ENCODE measurements at places on chromosomes 5 and 9.
A peak's percentile ranks its signal among the peaks of the same experiment; 100 is the strongest.

DNA sequence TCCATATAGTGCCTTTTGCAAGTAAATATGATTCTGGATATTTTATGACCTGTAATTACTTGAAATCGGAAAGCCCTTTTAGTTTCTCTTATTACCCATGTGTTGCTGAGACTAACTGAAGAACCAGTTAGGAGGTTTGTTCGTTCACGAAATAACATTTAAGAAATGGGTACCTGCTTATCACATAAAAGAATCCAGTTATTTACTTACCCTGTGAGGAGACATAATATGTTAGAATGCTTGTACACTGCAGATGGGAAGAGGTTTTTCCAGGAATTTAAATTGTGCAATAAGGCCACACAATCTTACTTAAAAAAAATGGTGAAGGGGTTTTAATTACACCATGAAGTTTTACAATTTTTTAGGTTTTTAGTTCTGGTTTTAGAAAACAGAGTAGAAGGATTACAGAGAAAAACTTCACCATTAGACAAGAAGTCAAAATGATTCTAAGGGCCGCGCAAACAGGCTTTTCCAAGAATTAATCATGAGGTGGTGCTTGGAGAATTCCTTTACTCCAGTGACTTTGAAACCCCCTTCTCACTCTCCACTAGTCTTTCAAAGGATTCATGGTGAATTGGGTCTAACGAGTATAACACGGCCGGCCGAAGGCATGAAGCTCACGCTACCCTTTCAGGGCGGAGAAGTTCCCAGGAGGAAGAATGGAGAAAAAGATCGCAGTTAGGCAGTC is 1.1 kb upstream of the PTGER4 start:
- no peak for ATAC-seq

DNA sequence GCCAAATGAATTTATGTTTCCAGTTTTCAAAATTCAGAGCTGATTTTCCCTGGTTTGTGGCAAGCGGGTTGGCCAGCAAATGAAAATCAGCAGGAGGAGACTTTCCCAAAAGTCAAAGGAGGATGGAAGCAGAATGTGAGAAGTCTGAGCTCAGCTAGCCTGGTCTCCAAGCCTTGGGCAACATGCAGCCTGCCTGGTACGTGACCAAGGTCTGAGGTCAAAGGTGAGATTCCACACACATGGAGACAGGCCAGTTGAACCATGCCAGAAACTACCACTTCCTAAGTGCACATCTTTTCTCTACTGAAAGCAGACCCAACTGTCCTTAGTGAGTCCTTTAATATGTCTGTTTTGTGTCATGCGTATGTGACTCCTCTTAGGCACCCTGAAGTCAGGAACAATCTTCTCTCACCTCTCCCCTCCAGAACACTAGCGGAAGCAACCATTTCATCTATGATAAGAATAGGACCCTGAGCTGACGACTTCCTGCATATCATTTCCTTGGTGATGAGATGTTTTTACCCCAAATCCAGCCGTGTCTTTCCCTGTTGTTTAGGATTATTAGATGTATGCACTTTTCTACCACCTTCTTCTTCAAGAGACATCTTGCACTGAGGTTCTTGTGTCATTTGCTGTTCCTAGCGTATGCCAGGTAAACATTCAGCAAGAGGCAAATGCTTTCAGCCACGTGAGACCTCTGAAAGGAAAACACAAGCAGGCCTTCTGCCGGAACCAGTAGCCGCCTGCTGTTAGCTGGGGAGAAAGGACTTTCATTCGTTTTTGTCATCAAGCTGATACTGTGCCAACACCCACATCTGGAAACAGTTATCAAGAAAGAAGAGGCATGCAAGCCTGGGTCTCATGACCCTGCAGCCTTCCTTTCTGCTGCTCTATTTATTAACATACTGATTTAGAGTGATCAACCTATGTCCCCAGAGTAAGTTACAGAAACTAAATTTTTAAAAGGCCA is 9.7 kb upstream of the TGFBI start:
- ATAC-seq, result no peak

GRCh38 chr9:81564632-81565031 is 124.7 kb downstream of the TLE1 start:
- no peak for ATAC-seq

DNA sequence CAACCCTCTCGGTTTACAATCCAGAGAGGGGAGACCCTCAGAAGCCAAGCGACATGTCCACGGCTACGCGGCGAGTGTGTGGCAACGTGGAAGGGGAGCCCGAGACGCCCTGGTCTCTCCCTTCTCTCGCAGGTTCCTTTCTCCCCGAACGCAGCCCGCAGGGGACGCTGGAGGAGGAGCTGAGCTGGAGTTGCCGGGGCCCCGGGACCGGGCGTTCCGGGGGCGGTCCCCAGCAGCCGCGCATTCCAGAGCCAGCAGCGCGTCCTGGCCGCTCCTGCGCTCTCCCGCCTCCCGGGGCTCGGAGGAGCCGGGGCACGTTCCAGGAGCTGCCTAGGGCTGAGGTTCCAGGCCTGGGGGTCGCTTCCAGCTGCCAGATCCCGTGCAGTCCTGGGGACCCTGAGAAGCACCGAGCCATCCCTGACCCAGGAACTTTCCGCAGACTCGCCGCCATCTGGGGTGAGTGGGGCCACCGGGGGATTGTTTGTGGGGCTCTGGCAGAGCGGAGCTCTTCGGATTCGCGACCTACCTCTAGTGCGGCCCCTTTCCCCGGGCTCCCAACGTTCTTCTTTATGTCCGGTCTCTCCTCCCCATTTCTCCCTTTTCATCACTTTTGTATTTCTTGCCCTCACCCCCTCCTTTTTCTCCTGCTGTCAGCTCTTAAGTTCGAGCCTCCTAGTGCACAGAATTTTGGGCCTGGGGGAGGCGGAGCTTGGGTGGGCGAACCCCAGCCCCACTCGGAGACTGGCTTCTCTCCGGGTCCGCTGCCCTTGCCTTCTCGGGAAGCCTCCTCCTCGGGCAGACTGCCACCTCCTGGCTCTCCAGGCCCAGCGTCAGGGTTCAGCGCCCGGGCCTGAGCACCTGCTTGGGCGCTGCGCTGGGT is at the start of gene SMIM3:
Gene SMIM3, plus strand, starts transcription at position 241 of the 880 bp plus-strand sequence. CDS start 16,684 bp downstream, outside the sequence.
- ATAC-seq, result peak; percentile 52

GRCh38 chr5:26553079-26553478 is 485.3 kb downstream of the CDH9 start:
- no peak for ATAC-seq

GRCh38 chr9:102362470-102363132 is 624.2 kb upstream of the GRIN3A start:
- ATAC-seq, result no peak

DNA sequence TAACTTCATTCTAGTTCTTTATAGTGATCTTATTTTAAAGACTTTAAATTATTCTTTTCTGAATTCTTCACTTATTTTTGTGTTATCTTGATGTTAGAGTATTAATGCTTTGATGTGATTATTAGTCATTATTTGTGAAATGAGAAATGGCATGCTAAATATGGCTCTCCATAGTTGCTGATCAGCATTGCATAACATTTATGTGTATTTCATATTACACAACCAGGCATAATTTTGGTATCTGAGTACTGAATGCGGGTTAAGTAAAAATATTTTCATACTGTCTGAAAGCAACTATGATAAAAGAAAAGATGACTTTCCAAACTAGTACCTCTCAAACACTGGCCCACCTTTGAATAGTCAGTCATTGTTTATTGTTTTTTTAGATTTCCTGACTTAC is 41.1 kb upstream of the CCNH start:
- no peak for ATAC-seq

All from activated CD4-positive, CD25-positive, alpha-beta regulatory T cell treated with anti-CD3 and anti-CD28 coated beads, Interleukin-2, amount 50 U/mL, for 24 hours (primary cell).